ENCODE measurements at places on chromosomes 12 and 14.

DNA sequence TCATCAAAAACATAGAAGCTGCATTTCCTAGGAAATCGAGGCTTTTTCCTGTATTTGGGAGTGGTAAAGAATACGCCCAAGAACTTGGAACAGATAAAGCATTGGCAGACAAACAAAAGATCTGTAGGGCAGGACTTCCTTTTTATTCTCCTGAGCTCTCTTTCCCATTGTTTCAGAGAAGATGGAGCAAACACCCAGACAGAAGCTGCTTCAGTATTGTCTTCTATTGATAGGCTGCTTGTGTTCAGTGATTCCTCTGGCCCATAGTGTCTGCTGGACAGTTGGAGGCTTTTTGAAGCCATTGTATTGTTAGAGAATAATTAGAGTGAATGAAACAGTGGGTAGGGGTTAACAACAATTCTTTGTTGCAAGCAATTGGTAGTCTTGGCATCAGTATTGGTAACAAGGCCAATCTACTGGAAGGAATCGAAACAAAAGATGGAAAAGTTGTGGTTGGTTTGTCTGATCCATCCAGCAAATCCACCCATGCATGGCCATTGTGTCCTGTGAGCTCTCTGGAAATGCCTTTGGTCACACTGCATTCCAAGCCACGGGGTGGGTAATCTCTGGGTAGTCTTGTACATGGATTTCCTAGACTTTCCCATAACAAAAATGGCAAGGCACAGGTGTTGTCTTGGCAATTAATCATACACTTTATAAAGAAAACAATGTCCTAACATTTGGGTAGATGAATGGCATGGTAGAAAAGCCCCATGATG lies 424.8 kb downstream of the RAD51B start:
- no peak for DNase-seq

- no peak for DNase-seq
Observed at GRCh38 chr14:65423982-65424381, 11.5 kb downstream of the FUT8 start.

GRCh38 chr12:2733493-2734355 lies 61.0 kb upstream of the FKBP4 start:
- no peak for DNase-seq

GRCh38 chr14:79265366-79265946 lies 945.8 kb downstream of the DIO2 start:
- no peak for DNase-seq

GRCh38 chr12:7679251-7680045 lies 13.7 kb upstream of the APOBEC1 start:
- DNase-seq, result no peak
